ENCODE measurements at places on chromosomes 6 and 20.

- DNase-seq = no peak
Measured at GRCh38 chr6:82017288-82017687, 230.3 kb downstream of the IBTK start.

DNA sequence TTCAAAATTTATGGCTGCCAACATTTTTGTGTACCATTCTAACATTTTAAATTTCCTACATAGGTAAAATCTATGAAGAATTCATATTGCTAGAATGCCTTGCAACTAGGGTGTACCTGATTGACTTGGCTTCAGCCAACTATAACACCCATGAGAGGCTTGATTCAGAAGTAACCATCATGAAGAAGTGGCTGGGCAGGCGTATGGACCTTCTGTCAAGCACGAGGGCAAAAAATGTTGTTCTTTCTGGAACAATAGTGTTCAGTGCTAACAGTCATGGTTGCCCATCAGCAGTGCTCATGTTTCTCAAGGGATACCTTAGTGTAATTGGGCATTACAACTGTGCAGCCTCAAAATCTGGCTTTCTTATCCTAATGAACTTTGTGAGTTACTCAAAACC, 42.9 kb downstream of the ID4 start:
- no peak for DNase-seq

- no peak for DNase-seq
Measured at GRCh38 chr6:21734204-21734603, 140.7 kb downstream of the SOX4 start.

DNA sequence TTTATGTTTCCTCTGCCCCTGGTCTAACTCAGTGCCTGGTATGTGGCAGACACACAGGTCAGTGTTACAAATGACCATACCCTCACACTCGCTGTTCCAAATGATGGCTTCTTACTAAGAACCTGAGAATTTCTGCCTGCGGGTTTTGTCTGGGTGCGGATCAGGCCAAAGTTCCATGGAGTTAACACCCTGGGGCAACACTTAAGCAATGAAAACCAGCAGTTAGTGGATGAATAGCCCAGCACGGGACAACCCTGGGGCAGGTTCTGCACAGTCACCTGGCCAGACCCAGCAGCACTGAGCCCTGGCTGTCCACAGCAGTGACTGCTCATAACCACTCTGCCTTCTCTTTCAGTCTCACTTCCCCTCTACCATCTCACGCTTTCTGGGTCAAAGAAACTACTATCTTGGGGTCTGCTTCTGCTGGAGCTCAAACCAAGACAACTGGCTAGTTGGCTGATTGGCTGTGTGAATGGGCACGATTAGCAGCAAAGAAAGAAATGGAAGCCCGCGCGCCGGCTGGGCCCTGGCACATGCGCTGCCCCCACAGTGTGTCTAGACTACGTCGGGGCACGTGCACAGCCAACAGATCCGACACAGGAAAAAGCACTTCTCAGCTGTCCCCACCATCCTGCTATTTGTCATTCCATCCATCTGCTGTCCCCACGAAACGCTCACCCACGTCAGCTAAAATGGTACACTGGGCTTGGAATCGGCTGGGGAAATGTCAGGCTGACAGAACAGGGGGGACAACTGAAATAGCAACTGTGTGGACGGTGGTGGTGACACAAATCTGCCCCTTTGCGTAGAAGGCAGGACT, 36.6 kb downstream of the MGME1 start:
- no peak for DNase-seq

DNA sequence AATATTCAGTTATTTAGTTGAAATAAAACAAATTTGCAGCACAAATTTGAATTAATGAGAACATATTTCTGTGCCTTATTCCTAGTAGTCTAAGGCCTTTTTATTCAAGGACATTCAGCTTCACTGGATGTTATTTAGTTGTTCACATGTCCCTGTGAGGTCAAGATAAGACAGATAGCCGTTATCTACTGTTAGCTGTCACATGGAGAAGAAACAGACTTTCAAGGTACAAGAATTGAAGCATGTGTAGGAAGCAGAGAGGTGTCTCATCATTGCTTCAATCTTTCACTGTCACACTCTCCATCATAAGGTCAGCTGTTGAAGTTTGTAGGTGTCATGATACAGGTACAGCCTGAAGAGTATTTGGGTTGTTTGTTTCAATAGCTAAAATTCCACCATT, 112.9 kb upstream of the JAG1 start:
- DNase-seq = no peak

DNA sequence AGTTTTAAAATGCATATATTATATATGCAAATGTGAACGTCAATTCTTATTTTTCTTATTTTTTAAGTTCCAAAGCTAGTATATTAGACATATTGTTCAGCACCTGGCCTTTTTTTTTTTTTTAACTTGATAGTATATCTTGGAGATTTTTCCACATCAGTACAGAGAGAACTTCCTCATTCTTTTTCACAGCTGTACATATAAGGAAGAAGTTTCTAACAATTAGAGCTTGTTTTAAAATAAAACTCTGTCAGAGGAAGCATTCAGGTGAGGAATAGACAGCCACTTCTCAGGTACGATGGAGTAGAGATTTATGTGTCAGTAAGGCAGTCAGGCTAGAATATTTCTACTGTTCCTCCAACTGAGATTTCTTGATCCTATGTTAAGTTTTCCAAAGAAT, 233.1 kb upstream of the SUPT3H start:
- no peak for DNase-seq

DNA sequence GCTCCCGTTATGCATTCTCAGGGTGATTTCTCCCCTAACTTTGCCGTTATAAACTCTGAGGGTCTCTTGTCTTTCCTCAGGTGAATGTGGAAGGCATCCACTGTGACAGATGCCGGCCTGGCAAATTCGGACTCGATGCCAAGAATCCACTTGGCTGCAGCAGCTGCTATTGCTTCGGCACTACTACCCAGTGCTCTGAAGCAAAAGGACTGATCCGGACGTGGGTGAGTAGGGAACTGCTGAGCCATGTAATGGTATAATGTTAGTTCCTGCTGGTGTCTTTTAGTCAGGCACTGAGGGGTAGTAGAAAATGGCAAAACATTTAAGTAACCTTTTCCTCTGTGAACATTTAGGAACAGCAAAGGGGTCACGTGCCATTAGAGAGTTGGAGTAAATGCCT, 395.4 kb downstream of the ARHGAP18 start:
- DNase-seq = no peak
